Cortex of kidney (tissue), 1 donor: ENCODE measurements at places on chromosomes 6 and 20.

DNA sequence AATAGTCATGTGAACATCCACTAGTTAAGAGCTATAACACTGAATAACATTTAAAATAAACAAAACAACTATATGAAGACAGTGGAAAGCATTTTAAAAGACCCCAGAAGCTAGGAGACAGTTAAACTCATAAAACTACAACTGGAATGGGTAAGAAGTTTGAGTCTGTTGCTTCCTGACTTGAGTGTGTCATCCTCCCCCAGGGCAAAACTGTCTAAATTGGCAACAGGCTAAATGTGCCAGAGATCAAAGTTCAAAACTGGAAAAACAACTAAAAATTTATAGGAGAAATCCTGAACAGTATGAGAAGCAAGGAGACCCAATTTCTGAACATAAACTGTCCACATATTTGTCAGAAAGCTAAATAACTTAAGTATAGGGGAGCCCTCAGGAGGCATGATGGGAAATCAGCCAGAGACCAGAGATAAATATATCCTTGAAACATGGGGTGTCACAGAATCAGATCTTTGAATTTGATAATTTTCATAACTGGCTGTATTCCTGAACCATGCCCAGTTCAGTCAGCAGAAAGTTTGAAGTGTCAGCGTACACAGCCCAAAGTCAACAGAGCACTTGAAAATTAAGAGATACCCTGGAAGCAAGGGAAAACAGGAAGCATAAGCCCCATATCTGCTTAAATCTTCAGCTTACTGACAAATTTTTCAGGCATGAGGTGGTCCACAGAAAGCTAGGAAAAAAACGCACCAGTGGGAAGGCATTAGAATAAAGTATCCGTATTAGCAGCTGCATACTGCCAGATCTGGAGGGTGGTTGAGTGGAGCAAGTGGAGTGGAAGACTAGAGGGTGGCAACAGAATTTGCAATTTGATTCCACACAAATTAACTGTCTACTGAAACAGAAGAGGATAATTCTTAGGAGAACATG, 516.1 kb upstream of the MAN1A1 start:
- DNase-seq, result no peak

DNA sequence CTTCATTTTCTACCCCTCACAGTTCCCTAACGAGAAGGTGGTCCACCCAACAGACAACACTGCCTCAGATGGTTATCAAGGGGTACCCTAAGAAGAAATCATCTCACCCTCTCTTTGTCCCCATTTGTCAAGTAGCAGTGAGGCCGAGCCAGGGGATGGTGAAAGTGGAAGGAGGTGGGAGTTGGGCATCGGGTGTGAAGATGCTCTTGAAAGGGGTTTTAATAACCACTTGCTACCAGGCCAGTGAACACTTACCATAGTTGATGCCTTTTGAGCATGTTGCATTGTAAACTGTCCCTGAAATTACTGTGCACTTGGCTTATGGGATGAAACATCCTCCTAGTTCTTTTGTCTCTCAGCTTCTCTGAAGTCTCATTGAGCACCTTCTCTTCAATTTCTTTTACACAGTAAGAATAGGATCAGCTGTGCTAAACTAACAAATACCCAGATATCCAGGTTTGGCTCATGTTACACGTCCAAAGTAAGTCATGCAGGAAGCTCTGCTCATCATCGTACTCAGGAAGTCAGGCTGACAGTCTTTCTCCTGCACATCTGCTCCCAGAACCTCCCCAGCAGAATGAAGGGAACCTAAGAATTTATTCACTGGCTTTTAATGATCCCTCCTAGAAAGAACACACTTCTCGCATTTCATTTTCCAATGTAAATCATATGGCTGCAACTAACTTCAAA, 13.3 kb downstream of the HLA-DPB1 start:
- DNase-seq, result no peak

DNA sequence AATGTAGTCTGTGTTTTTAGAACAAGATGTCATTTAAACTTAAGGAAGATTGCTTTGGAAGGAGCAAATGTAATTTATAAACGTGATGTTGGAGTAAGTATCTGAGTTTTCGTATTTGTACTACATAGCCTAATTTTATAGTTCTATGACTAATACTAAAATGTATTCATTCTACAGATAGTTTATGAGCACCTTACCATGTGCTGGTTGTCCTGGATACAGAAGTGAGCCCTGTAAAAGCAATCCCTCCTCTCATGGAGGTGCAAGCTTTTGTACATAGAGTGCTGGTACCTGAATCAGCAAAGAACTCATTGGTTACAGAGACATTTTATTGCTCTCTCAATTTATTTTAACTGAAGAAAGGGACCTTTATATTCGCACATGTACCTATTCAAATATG, 27.1 kb downstream of the TBPL1 start:
- DNase-seq, result no peak

DNA sequence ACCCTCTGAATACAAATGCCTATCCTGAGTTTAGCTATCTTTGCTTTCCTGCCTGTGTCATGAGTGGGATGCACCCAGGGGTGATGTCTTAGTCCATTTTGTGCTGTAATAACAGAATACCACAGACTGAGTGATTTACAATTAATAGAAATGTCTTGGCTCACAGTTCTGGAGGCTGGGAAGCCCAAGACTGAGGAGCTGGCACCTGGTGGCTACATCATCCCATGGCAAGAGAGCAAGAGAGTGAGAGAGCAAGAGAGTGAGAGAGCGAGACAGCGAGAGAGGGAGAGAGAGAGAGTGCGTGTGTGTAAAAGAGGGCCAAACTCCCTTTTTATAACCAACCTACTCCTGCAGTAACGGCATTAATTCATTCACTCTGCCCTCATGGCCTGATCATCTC, 76.8 kb downstream of the PRDM1 start:
- no peak for DNase-seq

GRCh38 chr6:143844006-143844405, 868 bp downstream of the LTV1 start:
- no peak for DNase-seq

GRCh38 chr20:45857882-45858216, 435 bp downstream of the ZSWIM3 start:
- no peak for DNase-seq

DNA sequence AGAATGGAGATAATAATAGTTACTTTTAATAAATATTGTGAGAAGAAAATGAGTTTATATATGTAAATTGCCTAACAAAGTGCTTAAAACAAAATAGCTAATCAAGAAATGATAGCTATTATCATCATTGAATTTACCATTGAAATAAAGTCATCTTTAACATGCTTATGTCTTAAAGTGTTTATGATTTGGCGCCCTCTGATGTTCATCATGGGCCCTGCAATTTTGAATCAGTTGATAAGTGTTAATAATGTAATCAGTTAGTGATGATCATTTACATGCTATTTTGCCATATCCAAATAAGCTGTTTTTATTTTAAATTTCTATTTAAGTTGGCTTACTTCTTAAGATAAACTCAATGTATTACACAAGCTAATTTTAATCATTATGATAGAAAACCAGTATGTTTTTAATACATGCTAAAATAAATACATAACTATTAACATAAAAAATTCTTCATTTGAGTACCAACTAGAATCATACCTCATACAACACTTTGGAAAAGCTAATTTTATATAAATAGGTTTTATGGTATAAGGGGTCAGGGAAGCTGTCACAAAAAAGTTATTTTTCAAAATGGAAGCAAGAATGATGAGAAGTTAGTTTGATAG, 39.2 kb upstream of the TPD52L1 start:
- DNase-seq, result no peak

- DNase-seq, result no peak
These were observed 63.6 kb downstream of the CBFA2T2 start for GRCh38 chr20:33553516-33553915.

GRCh38 chr20:46694484-46694883, 5.2 kb upstream of the TP53RK start:
- DNase-seq, result no peak

- DNase-seq, result no peak
These were observed 2.1 kb downstream of the SERPINB9 start for GRCh38 chr6:2900821-2901644.

DNA sequence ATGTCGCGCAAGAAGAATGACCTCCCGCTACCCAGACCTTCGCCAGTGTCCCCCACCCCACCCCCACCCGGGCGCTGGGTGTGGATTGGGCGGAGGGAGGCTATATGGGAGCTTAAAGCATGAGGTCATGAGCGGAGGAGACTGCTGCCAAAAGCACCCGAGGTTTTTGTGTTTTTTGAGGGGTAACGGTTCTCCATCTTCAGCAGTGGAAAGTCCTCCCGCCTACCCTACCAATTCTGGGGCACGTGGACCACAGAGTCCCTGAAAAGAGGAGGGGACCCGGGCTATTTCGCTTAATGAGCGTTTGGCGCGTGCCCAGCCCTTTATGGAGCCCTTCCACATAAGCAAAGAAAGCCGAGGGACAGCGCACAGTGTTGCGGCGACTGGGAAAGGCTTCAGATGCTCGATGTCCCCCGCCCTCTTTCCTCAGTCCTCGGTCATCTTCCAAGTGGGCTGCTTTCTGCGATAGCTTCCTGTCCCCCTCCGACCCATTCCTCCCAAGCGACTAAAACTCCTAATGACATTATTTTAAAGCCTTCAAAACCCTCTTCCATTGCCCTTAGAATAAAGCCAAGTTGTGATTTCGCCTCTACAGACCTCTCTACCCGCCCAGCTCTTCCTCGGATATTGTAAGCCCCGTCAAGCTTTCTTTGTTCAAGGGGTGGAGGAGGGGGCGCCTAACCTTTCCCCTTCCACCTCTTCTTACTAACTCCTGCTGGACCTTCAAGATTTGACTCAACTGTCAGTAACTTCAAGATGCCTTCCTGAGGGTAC, 2.1 kb upstream of the TRERF1 start:
- DNase-seq, result no peak

DNA sequence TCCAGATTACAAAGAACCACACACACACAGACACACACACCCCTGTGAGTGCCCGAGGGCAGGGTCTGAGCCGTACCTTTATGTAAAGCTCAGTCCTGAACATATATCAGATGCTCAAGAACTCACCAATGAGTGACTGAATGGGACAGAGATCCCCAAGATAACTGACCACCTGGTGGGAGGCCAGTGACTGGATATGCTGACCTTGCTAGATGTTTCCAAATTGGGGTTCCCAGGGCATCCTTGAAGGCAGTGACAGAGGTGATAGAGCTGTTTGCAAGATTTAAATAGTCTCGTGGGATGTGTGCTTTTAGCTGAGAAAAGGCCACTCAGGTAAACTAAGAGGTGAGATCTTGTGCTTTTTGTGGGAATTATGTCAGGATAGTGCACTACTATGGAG, 39.3 kb downstream of the KCNK17 start:
- DNase-seq, result no peak

DNA sequence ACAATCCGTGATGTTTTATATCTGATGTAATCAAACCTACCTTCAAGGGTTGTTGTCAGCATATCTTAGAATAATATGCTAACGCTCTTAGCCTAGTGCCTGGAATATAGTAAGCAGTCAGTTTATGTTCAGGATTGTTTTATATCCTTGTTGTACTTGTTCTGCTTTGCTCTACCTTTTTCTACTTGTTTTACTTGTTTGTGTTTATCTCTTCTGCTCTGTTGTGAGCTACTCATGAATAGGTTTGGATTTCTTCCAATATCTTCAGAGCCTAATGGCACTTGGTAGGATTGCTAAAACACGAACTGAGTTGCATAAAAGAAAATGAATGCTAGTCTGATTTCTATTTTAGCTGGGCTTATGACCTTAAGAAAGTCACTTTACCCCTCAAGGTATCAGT, 40.1 kb downstream of the DNAH8 start:
- no peak for DNase-seq

DNA sequence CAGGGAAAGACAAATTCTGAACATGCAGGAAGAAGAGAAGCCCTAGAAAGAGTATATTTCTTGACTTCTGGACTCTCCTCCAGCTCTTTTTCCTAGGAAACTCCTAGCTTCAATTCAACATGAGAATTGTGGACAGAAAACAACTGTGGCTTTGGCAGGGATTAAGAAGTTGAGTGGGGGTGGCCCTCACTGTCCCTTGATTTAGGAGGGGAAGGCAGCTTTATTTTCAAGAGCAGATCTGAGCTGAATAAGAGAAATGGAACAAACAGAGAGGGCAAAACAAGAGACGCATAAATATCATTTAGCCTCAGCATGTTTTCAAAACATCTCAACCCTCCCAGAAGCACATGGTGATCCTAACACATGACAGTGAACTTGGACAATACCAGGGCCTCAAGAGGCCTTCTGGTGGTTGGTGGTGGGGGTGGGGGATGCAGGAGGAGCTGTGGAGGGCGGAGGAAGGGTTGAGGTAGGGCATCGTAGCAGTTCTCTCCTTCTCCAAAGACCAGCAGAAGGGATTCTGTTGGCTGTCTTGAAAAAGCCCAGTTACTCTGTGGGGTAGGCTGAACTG, 21.1 kb upstream of the TAGAP start:
- DNase-seq, result no peak

DNA sequence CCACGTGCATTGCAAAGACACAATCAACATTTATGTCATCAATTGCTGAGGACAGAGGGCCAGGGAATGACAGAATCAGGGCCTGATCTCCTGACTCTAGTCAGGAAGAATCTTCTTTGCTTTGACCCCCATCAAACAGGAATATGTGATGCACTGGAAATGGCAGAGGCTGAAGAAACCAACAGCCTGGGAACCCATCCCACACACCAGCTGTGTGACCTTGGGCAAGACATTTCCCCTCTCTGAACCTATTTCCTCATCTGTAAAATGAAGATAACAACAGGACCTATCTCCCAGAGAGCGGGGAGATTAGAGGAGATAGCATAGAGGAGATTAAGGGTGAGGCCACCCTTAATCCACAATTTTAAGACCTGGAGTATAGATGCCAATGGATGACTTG, 1.5 kb downstream of the HNF4A start:
- DNase-seq, result no peak

GRCh38 chr20:13041574-13042457, 33.0 kb downstream of the SPTLC3 start:
- no peak for DNase-seq

DNA sequence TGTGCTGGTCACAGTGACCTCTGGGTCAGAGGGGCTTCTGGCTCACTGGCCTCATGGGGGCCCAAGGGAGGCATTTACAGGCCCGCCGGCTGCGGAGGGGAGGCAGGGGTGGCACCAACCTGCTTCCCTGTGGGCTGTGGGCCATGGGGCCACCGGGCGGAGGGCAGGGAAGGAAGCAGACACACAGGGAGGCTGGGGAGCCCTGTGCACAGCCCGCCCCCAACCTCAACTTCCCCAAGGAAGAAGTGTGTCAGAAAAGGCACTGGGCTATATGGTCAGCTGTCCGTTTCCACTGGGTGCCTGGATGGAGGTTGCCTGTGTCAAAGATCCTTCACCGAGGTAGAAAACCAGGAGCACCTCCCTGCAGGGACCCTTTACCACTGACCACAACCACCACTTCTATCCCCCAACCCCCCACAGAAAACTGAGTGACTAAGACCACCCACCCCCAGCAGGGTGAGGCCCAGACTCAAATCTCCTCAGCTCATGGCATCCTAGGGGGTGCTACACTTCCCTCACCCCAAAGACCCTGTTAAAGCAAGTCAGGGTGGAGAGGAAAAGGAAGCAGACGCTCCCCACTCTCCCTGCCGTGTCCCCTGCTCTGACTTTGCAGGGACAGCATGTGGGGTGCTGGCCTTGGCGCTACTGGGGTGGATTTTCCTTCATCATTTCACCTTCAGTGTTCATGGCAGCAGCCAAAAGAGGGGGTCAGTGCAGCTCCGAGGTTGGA, 5.6 kb downstream of the CST3 start:
- no peak for DNase-seq
